ENCODE measurements at places on chromosomes 1 and 21.

GRCh38 chr1:91697861-91698260 lies 188.1 kb downstream of the TGFBR3 start:
- DNase-seq, result no peak

DNA sequence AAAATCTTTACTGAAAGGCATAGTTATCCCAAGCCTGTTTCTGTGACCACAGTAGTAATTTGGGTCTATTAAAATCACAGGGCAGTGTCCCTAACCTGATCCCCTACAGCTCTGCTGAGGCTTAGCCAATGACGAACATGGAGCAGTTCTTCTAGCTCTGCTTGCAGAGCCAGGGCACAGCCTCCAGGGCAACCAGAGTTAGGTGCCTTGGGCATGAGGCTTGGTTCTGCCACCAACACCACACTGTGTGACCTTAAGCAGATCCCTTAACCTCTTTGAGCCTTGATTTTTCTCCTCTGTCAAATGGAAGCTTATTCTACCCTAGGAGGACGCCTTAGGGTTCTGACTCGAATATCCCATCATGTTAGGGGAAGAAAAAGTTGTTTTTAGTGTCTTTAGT lies 86.7 kb upstream of the TLR5 start:
- no peak for DNase-seq

DNA sequence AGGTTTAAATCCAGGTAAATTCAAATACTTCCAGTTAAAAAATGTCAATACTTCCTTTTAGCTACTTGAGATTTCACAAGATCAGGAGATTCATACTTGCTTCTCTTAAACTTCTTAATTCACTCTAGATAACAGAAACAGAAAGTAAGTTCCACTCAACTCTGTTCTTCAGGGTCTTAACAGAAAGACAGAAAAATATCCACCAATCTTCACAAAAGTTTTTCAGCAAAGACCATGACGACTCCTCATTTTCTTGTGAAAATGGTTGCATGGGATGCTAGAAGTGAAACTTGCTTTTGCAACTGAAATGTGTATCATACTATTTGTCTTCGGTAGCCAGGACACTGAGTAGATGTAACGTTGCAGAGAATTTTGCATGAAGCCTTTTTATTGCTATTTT lies 12.3 kb upstream of the LRRC8C start:
- no peak for DNase-seq

DNA sequence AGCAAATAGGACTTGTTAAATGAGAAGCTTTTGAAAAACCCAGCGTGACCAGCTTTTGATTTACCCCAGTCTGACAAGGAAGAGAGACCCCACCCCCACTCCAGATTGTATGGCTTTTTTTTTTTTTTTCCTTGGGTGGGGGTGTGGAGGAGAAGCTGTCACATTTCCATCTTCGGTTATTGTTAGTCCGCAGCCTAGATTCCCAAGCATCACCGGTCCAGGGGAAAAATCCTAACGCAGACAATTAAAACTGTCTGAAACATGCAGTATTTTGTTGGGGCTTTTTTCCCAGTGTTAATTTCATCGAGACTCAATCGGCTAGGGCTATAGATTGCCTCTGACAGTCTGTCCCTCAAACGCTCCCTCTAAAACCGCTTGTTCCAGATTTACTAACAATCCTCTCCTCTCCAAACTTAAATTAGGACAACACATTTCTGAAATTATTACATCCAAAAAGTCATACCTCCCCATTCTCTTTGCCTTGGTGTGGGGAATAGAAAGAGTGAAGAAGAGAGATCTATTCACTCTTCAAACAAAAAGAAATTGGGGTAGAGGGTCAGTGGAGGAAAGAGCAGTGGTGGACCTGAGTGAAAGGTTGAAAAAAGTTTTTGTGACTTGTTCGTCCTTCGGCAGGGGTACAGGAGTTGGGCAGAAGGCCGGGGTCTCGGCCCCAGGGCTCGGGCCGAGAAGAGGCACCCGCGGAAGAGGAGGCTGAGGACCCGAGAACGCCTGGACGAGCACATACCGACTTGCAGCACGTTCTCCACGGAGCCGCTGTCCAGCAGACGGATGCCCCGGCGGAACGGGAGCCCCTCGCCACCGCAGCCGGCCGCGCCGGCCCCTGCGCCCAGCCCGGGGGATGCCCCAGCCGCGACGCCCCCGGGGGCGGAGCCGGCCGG lies 1.1 kb downstream of the ZSWIM5 start:
- no peak for DNase-seq

GRCh38 chr1:193677874-193678273 lies 491.5 kb upstream of the B3GALT2 start:
- no peak for DNase-seq

DNA sequence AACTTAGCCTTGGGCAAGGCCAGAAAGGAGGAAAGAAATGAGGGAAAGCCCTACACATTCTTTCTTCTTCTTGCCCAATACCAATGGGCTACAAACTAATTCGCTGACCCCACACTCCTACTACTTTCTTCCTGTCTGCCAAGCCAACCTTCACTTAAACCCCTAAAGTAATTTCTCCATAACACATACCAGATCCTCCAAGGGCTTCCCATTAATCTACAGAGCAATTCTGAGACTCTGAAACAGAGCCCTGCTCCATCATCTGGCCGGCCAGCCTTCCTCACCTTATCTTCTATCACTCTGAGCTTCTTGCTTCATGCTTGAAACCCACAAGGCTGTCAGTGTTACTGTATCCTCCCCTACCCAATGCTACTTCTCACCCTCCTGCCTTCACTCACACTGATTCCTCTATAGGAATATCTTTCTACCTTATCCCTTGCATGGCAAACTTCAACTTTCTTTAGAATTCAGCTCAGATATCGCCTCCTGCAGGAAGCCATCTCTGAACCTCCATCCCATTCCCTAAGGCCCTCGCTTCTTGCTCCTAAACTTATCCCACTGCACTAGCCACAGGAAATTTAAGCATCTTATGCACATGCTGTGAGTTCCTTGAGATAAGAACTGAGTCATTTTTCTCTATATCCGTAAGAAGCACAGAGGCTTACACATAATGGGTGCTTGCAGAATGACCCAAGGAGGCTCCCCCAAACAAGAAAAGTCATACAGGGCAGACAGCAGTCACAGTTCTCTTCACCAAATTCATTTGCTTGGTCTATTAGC lies 81.9 kb downstream of the JAK1 start:
- no peak for DNase-seq

DNA sequence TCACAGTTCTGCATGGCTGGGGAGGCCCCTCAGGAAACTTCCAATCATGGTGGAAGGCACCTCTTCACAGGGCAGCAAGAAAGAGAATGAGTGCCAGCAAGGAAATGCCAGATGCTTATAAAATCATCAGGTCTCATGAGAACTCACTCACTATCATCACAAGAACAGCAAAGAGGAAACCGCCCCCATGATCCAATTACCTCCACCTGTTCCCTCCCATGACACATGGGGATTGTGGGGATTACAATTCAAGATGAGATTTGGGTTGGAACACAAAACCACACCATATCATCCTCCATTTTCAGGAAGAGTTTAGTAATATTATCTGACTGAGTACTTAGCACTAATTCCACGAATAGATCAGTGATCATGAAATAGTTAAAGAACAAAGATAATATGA lies 244.2 kb downstream of the LMO4 start:
- DNase-seq, result no peak

DNA sequence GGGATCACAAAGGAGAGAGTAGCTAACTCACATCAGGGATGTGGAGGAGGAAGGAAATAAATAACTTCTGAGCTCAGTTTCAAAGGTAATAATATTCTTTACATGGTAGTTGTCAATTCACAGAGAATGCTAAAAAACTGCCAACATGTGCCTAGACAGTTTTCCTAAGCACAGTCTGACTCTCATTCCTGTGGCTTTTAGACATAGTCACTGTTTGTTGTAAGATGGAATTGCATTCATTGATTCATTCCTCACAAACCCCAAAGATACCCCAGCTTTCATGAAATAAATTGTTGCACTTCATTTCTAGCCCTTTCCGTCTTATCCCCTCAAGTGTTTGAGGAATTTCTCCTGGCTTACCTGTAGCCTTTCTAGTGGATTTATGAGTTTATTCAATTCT lies 263.9 kb downstream of the NTNG1 start:
- DNase-seq, result no peak

DNA sequence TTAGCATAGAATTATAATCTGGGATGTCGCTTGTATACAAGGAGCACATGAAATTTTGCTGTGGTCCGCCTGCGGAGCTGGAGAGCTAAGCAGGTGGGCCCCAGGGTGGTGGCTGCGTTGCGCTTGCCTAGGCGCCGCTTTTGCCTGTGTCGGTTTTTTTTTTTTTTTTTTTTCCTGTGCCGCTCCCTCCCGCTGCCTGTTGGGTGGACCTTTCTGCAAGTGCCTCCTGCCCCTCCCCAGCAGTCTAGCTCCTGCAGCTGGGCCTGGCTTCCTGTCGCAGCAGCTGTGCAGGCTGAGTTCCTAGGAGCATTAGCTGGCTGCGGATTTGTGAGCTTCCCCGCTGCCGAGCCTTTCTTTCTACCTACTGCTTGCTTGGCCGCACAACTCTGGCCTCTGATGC lies 20.6 kb downstream of the PYHIN1 start:
- no peak for DNase-seq

GRCh38 chr1:7348580-7348979 lies 422.5 kb upstream of the VAMP3 start:
- DNase-seq, result no peak

DNA sequence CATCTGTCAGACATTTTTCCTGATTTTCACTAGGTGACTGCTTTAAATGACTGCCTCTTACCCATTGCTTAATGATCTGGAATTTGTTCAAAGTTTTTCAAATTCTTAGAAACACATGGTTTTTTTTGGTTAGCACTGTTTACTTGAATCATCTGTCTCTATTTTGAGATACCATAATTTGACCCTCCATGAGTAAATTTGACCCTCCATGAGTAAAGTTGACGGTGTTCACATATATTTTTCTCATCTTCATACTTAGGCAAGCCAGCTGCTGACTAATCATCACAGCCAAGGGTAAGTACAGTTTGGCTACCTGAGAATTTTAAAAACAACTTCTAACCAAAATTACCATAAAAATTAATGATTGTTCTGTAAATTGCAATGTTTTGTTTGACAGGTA lies 586.5 kb downstream of the PTBP2 start:
- no peak for DNase-seq

DNA sequence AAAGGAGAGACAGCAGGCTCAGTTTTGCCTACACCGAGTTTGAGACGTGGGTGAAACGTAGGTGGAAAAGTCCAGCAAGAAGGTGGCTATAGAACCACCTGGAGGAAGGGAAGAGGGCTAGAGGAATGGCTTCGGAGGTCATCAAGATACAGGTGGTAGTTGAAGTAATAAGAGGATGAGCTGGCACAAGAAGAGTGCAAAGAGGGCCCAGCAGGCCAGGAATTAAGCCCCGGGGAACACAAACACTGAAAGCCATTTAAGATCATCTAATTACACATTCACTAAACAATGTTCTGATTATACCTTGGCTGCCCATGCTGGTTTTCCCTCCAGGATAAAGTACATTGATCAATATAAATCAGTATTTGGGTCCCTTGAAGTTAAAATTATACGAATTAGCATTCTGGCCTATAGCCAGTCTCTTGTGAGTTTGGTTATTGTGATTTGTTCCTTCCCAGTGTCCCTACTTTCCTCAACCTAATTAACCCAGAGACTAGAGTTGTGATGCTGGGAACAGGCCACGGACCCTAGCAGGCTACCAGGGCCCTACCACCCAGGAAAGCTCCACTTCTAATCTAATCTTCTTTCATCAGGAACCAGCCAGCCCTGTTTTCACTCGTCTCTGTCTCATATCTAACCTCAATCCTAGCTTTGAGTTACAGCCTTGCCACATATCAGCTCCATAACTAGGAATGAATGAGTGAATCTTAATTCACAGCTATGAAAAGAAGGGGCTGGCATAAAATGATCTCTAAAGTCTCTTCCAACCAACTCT lies 26.4 kb upstream of the PPP1R15B start:
- no peak for DNase-seq

GRCh38 chr21:34280389-34280795 lies 83.4 kb upstream of the KCNE2 start:
- DNase-seq, result no peak
